ENCODE measurements at places on chromosomes 11 and 22.

DNA sequence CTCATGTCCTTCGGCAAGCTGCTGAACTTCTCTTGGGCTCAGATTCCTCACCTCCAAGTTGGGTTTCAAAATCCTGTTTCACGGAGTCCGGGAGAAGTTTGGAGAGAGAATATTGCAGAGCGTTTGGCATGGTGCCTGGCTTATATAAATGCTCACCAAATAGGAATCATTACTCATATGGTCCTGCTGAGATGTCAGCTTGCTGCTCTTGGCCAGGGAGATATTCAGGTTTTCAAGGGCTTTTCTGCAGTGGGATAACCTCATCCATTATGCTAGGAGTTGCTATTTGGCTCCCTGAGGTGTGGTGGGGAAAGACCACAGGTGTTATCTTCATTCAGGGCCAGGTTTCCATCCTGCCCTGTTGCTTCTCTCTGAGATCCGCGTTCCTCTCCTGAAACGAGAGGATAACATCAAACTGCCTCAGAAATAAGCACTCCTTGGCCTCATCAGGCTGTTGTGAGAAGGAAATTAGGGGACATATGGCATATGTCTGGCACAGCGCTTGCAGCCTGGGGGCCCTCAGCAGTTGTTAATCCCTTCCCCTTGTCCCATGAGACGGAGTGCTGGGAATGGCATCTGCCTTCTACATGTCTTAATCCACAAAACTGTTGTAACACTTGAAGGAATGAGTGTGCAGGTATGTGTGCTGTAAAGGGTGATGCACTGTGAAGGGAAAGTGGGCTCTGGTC, 29.9 kb upstream of the ACER3 start:
- no peak for DNase-seq

- DNase-seq = peak; percentile 48
Observed at GRCh38 chr11:20127671-20128527, 32.4 kb downstream of the DBX1 start.

GRCh38 chr11:68583041-68583446, 101.3 kb upstream of the GAL start:
- DNase-seq = no peak

DNA sequence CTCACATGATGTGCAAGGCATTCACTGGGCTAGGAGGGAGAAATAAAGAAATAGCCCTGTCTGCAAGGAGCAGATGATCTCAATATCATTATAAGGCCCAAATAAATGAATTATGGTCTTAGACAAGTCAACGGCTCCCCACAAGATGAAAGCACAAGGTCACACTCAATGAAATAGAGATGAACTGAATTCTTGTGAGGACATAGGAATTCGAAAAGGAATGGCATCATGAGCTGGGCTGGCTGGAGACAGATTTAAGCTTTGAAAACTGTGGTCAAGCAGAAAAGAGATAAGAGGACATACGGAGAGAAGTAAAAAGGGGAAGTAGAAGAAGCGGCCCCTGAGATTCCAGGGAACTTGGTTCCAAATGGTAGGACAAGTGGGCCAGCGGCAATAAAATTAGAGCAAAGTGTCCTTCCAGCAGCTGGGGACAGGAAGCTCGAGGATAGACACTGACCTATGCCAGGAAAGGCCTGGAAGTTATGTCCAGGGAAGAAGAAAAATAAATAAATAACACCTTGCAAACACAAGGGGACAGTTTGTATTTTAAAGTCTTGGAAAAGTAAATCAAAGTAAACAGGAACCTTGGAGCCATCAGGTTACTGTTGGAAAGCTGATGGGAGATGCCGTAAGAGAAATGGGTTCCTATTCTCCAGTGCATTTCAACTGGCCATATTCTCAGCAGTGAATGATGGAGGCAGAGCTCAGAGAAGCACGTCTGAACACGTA, 37.8 kb downstream of the GALNT18 start:
- no peak for DNase-seq

DNA sequence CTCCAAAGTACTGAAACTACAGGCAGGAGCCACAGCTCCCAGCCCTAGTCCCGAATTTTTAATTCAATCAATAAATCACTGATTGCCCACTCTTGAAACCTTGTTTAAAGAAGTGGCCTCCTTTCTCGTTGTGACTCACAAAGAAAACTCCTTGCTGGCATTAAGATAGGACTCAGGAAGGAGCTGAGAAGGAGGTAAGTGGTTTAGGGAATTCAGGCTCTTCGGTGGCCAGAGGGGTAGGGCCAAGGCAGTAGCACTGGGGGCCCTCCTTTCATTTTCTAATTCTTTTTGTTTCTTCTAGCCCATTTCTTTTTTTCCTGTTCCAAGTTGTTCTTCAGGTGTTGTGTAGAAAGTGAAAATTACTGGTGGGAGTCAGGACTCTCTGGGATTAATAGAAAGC, 86.2 kb upstream of the OR9Q1 start:
- DNase-seq = no peak

DNA sequence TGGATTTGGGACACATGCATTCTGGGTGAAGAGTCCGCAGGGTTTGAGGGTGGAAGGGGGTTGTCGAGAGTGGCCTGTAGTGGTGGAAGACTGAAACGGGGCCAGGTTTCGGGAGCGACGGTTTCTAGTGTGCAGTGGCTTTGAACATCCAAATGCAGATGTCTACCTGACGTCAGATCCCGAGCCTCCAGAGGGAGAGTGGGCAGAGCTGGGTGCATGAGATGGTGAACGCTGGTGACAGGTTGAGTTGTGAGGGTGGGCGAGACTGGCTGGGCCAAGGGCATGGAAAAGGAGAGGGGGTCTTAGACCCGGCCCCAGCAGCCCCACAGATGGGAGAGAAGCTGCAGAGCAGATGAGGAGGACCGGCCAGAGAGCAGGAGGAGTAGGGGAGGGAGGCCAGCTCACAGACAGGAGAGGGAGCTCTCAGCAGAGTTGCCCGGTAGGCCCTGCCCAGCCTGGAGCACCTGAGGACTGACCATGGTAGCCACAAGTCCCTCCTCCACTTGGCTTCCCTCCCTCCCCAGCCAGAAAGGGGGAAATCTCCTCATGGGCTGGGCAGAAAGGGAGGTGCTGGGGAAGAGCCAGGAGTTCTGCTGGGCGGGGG, 14.2 kb downstream of the KCNJ4 start:
- DNase-seq = no peak

DNA sequence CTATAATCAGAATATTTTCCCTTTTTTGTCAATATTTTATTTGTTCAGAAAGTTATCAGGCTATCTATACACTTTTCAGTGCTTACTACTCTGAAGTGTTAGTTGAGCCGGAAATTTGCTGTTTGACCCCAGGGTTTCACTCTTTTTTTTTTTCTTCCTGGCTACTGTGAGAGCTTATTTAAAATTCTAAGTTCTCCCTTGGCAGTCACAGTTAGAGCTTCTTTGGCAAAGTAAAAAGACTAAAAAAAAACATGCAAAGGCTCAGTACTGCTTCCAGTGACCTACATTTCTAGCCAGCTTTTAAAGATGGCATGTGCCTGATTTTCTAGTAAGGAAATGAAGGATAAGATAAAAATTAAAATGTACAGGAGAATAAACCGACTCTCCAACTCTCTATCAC, 48.4 kb downstream of the ELP4 start:
- DNase-seq = no peak

GRCh38 chr22:33737662-33738061, 182.6 kb downstream of the LARGE1 start:
- no peak for DNase-seq

DNA sequence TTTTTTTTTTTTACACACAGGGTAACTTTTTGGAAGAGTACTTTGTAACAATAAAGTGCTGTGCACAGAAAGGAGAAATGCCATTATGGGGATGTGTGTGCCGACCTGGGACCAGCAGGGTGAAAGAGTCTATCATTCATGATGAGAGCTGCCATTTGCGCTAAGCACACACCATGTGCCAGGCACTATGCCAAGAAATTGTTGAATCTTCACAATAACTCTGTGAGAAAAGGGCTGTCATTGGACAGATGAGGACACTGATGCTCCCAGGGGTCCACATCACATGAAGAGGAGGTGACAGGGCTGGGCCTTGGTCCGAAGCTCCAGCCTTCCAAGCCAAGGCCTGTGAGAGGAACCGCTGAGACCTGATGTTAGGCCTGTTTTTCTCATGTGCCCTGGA, 5.6 kb downstream of the DUSP18 start:
- no peak for DNase-seq

GRCh38 chr22:43388420-43388851, 23.4 kb upstream of the MPPED1 start:
- peak; percentile 48 for DNase-seq

- no peak for DNase-seq
Observed at GRCh38 chr22:42180349-42180842, 49.8 kb upstream of the CYP2D6 start.

DNA sequence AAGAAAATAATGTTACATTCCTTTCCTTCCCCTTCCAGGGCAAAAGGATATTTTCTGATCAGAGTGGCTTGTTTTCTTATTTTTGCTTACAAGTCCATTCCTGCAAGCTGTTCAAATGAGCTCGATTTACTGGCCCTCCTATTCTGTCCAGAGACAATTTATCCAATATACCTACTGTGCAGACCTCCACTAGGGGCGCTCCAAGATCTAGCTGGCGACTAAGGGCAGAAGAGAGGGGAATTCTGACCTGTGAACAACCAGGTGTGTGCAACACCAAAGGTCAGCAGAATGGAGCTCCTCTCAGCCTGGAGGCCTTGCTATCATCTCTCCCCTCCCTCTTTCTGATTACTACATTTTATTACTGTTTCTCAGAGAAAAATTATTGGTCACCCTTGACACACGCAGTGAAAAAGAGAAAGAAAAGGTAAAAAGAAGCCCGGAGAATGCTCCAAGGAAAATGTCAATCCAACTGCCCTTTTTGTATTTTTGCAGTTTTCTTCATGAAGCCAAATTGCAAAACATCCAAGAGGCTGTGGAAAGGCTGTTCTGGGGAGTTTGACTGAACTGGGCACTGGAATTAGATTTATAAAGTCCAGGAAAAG, 3.2 kb downstream of the SEZ6L start:
- no peak for DNase-seq

GRCh38 chr11:69969890-69970784, 108.0 kb upstream of the ANO1 start:
- no peak for DNase-seq

- DNase-seq = no peak
Observed at GRCh38 chr22:41023299-41023623, 69.1 kb upstream of the EP300 start.

DNA sequence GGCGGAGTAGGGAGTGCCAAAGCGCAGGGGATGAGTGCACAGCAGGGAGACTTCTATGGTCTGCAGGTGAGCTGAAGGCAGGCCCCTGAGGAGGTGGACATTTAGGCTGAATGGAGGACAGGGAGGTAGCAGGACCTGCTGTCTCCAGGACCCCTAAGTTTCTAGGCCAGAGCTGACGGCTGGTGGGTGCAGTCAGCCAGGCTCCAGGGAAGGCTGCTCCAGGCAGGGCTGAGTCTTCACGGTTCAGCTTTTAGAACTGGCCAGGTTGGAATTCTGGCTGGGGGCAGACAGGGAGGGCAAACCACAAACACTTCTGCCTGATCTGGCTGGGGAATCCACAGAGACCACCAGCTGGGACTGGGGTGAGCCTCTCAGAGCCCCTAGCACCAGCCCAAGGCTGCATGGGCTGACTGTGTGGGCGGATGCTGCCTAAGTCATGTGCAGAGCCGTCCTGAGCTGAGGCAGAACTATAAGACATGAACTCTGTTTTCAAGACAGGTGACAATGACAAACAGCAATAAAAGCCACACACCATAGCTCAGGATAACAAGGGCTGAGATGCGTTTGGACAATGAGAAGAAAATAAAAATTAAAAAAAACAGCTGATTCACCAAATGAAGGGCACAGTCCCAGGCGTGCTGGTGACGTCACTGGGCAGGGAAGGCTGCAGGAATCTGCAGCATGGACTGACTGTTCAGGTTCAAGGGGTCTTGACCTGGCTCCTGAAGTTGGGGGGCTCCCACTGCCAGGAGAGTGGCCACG, 10.4 kb upstream of the MALAT1 start:
- no peak for DNase-seq

DNA sequence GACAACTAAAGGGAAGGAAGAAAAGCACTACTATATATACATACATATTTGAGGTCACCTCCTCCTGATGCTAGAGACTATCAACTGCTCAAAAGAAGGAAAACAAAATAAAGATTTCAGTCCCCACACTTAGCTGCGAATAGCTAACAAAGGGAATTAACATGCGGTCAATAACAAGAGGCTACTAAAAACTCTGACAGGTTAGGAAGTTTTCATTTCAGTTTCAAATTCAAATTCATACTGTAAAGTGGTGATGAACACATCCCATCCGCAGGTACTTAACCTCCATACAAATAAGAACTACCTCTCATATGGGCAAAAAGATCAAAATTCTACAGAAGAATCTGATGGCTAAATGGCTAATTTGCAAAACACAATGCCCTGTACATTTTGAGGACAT, 2.6 kb downstream of the NAP1L4 start:
- DNase-seq = no peak

DNA sequence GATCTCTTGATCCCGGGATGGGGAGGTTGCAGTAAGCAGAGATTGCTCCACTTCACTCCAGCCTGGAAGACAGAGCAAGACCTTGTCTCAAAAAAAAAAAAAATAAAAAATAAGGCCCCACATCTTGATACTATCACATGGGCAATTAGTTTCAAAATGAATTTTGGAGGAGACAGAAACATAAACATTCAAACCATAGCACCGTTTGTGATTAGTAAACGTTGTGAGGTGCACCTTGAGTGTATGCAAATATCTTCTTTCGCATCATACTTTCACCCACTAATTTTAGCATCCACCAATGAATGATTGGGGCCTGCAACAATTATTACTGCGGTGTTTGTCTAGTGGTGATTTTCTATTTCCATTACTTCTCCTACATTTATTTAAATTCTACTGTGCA, 11.0 kb upstream of the SPDYC start:
- no peak for DNase-seq

GRCh38 chr22:34416022-34416860, 496.0 kb upstream of the LARGE1 start:
- DNase-seq = no peak

DNA sequence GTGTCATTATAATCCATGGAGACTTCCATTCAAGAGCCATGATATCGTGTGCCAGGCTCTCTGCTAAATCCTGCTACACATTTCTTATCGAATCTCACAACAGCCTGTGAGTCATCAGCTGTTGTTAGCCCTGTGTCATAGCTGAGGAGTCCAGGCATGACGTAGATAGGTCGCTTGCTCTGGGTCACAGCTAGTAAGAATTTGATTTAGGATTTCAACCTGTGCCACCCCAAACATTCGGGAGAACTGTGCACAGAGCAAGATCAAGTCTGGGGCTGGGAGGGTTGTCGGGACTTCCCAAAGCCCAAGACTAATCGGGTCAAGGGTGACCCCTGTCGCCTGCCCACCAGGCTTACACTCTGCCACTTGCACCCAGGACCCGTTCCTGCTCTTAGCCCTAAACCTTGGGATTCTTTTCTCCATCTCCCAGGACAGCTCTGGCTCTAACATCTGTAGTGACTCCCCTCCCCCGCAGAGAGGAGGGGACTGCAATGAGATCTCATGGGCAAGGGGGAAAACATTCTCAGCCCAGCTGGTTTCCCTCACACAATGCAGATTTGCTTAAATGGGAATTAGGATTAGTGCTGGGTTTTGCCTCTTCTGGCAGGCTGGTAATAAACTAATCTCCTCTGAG, 34.3 kb downstream of the TSPAN18 start:
- DNase-seq = no peak
